Aorta (tissue), 5 donors: ENCODE measurements at places on chromosomes 5 and 9.
A peak's percentile ranks its signal among the peaks of the same experiment; 100 is the strongest.

GRCh38 chr5:133853646-133854365 is 114.6 kb downstream of the C5orf15 start:
- DNase-seq: no peak

GRCh38 chr9:4146293-4146692 is 153.6 kb downstream of the GLIS3 start:
- DNase-seq: no peak

DNA sequence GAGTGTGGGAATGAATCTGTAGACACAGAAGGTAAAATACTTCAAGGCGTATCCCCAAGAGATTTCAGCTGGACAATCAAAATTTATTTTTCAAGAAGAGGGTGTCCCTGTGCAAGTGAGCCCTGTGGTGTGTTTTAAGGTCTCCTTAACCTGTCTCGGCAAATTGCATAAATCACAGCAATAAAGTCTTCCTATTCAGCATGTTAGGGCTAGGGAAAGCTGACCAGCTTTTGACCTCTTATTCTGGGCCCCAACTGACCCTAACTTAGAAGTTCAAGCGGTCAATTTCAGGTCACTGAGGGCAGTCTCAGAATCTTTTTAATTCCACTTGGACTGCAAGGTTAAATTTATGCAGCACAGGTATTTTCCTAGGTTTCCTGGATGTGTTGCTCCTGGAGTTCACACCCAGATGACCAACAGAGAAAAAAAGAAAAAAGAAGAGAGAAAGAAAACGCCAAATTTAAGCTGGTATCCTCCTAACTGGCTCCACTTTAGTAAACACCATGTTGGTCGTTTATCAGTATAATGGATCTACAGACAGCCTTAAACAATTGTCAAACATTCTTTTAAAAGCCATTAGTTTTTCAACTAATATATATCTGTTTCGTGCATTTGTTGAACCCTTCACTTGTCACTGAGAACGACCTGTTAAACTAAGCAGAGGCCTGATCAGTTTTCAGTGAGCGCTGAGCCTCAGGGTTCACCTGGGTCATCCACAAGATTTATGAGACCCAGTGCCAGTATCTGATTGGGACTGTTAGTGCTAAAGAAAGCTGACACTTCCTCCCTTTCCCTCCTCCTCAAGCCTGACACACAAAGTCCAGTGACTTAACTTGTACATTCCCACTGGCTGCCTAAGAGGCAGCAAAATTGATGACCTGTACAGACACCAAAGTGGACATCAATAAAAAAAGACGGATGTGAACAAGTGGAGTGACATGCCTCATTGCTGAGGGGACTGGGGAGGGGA is 546.1 kb downstream of the NR2F1-AS1 start:
- DNase-seq: no peak

DNA sequence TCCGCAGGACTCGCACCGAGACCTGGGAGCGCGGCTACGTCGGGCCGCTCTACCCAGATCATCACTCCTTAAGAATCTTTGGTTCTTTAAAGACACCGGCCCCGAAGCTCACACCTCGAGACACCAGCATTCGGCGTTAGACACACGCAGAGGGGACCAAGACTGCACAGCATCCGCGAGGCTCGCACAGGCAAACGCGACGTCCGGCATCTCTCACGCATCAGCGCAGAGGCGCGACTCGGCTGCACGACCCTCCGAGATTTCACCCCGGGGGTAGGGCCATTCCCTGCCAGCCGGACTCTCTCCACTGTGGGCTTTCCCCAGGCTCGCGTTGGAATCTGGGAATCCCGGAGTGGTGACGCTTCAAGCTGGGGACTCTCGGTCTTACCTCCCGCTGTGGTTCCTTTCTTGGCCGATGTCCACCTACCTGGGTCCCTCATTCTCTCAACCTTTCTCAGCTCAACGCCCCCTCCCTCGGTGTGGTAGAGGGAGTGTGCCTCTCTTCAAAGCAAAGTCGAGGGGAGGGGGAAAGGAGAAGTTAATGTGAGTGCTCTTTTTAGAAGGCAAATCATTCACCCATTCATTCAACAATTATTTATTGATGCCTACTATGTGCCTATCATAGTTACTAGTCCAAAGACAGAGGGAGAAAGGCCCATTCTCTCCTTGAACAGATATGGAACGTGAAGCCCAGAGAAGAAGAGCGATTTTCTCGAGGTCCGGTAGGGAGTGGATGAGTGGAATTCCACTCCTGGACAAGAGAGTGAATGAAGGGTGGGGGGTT is 1.3 kb upstream of the HAND1 start:
- no peak for DNase-seq

- no peak for DNase-seq
Measured at GRCh38 chr9:130664251-130665028, at the start of gene PRDM12. Gene PRDM12 (plus strand): TSS chr9:130664594. CDS start chr9:130664654, 60 bp downstream.

GRCh38 chr5:148968311-148968710 is 94.6 kb downstream of the SH3TC2 start:
- no peak for DNase-seq

DNA sequence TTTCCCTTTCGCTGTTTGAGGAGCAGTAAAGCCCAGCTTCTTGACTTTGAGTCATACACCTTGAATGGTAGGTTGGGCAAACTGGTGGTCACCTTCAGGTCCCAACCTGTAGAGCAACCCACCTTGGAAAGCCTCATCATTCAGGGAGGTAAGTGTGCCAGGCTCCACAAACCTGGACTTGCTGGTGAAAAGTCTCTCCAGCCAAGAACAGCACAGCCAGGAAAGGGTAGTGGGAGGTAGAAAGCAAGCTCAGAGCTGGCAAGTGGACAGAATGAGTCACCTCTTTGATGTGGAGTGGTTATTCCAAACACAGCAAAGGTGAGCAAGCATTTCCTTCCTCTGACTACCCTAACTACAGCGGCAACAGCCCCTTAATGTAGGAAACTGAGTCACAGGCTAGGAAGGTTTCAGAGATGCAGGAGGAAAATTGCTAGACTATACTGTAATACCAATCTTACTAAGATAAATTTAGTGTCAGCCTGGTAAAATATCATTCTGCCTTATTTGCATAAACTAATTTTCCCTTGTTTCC is 117.5 kb upstream of the MTAP start:
- DNase-seq: no peak

DNA sequence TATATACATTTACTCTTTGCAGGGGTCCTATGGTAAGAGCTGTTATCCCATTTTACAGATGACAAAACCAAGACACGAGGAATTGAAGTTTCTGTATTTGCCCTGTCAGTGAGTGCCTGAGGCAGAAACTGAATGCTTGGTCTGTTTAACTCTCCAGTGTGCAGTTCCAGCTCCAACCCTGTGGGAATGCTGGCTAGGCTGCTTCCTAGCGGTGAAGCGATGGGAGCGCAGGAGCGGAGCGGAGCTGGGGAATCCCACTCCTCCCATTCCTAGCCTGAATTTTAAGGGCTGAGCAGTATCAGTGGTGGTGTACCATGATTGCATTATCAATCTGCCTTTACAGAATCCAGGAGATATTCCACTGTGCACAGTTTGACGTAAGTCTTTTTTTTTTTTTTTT is 202.3 kb downstream of the LRRC70 start:
- no peak for DNase-seq

DNA sequence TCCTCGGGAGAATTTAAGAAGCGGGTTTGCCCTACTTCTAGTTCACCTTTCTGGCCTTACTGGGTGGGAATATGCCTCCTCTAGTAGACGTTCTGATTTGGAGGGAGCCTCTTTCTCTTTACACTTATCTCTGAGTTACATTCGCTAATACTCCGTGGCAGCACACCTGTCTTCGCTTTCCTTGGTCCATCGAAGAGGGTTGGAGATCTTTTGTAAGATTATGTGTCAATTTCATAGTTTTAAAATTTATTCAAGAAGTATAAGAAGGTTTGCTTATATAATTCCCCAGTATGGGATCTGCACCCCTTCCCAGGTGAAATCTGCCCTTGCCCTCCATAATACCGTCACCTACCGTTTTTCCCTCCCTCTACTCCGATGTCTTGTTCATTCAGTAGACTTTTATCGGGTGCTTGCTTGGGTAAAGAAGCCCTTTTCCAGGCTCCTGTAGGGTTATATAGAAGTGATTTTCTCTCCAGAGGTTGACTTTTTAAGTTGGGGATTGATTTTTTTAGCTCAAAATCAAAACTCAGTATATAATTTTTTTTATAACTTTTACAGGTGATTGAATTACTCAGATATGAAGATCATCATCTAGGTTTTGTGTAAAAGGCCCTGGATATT is 1.1 kb downstream of the GPBP1 start:
- DNase-seq: no peak

DNA sequence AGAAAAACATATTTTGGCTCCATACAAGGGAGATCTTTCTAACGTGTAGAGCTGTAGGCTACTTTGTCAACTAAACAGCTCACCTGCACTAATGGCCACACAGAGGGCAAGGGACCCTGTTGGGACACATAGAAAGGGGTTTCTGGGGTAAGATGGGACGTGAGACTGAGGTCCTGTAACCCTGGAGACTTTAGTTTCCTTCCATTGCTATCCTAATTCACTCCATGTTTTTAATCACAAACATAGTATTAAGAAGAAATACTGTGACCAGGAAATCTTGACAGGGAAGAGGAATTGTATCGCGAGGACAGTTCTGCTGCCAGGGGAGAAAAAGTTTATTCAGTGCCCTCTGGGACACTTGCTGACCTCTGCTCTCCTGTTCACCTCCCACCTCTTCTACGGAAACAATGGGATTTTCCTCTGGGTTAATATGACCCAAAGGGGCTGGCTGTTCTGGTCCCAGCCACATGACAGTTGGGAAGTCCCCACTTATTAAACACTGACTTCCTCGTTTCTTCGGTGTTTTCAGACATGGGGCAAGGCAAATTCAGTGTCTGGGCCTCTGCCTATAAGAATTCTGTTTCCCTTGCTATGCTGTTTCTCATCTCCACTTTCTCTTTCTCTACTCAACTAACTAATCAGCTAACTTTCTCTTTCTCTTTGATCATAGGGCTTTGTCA is 106.9 kb upstream of the SEMA6A start:
- no peak for DNase-seq

DNA sequence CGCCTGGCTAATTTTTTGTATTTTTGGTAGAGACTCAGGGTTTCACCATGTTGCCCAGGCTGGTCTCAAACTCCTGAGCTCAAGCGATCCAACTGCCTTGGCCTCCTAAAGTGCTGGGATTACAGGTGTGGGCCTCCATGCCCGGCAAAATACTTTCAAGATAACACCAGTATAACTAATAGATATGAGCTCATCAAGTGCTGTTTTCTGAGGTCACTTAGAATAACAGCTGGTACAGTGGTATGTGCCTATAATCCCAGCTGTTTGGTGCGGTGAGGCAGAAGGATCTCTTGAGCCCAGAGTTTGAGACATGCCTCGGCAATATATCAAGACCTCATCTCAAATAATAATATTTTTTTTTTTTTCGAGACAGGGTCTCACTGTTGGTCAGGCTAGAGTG is 30.5 kb upstream of the CREBRF start:
- DNase-seq: no peak

DNA sequence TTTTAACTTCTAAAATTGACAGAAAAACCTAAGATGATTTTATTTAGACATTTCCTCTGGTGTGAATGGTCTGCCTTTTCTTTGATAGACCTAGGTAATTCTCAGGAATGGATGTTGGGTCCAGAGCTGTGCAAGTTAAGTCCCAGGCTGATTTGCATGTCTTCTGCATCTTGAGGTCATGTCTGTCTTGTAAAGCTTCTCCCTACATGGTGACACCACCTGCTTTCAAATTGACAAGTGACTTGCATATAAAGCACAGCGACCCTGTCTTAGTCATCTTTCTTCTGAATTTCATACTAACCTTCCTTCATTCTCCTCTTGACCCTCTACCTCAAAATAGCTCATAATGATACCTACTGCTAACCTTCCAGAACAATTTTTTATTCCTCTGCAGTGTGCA is 29.2 kb downstream of the OSTF1 start:
- no peak for DNase-seq

DNA sequence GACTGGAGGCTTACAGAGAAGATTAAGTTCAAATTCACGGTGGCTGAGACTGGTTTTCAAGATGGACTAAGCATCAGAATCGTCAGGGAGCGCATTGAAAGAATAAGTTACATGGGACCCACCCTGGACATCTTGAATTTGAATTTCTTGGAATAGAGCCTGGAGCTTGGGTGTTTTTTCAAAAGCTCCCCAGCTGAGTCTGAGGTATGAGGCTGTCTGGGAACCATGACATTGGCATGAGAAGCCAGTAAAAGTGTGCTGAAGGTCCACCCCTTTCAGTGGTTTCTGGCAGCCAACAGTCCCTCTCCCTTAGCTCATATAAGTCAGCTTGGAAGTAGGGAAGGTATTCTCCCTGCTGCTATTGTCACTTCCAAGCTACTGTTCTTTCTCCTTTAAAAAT is 97.8 kb downstream of the MAST4 start:
- DNase-seq: no peak

- DNase-seq: no peak
Measured at GRCh38 chr5:60538955-60539866, 160.8 kb downstream of the DEPDC1B start.

GRCh38 chr9:35792024-35792813 is 828 bp downstream of the NPR2 start:
- DNase-seq: peak; percentile 77

DNA sequence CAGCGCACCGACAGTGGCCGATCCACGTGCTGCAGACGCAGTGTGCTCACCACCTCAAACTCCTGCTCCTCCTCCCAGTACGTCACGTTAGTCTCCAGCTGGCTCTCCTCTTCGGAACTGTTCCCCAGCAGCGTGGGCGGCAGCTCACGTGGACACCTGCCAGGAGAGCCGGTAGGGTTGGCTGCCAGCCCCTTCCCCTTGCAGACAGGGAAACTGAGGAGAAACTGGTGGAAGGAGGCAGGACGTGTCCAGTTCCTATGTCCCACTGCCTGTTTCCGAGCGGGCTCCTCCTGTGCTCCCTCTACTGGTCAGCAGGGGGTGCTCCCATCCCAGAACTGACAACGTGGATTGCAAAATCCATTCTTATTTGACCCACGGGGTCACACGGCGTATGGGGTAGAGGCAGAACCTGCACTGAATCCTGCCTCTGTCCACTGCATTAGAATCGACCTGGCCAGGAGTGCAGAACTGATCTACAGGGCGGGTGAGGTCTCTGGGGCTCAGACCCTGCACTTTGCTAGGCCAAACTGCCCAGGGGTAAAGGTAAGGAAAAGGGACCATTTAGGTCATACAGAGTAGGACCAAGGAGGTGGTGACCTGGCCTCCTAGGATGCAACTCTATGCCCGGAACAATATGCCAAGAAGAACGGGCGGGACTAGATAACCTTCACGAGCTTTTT is 25.7 kb downstream of the PDGFRB start:
- peak; percentile 91 for DNase-seq

DNA sequence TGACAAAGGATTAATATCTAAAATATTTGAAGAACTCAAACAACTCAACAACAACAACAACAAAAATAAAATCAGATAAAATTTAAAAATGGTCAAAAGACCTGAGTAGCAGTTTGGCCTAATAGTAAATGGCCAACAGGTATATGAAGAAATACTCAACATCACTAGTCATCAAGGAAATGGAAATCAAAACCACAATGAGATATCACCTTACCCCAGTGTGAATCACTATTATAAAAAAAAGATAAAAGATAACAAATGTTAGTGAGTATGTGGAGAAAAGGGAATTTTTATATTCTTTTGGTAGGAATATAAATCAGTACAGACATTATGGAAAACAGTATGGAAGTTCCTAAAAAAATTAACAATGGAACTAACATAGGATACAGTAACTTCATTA is 247.9 kb upstream of the TRPC7 start:
- DNase-seq: no peak

GRCh38 chr5:137629646-137630045 is 106.2 kb downstream of the KLHL3 start:
- DNase-seq: no peak
